Left renal pelvis (tissue), 4 donors: ENCODE measurements at places on chromosomes 1 and 21. TPM values are rescaled to one million over a fixed set of nuclear protein-coding genes. Genes with fewer than 3 reads are reported as not detected.

DNA sequence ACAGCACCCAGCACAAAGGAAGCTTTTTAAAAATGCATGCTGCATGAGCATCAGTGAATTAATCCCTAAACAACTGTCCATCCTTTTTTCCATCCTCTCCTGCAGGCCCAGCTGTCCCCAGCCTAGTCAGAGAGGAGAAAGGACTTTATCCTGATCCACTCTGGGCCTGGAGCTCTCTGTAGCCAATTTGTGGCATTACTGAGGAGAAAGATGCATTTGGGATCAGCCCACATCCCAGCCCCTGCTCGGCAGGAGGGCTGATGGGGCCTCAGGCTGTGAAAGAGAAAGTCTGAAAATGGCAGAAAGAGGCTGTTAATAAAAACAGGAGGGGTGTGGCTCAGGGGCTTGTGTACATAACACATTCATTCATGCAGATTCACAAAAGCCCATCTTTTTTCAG, 37.5 kb upstream of the ATP2B4 start:
- no peak for DNase-seq

DNA sequence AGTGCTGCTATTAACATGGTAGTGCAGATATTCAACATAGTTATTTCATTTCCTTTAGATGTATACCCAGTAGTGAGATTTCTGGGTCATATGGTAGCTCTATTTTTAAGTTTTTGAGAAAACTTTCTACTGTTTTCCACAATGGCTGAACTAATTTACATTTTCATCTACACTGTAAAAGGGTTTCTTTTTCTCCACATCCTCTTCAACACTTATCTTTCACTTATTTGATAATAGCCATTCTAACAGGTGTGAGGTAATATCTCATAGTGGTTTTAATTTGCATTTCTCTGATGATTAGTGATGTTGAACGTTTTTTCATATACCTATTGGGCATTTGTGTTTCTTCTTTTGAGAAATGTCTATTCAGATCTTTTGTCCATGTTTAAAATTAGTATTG, 149.8 kb downstream of the PDE4B start:
- no peak for DNase-seq

DNA sequence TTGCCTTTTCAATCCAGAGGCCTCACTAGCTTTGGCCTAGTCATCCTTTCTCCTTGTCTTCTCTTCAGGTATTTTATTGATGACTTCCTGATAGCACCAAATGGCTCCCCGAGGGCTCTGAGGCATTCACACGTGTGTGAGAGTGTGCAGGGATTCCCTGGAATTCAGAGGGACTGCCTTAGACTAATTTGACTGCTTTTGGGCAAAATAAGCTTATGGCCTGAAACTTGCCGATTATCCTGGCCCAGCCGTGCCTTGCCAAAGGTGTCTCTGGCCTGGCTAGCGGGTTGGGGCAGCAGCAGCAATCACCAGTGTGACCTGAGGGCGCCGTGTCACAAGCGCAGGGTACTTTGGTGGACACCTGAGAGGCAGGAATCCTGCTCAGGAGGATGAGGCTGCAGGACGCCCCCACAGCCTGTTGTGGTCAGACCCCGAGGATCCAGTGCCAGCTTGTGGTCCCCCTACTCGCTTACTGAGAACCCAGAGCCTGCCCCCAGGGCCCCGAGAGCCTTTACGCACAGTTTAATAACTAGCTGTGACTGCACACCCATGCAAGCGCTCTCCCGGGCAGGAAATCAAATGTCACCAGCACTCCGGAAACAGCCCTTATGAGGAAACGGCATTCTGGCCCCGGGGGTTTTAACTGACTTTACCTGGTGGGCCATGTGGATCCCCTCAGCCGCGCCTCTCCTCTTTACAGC, 62.8 kb upstream of the PDE9A start:
- no peak for DNase-seq

DNA sequence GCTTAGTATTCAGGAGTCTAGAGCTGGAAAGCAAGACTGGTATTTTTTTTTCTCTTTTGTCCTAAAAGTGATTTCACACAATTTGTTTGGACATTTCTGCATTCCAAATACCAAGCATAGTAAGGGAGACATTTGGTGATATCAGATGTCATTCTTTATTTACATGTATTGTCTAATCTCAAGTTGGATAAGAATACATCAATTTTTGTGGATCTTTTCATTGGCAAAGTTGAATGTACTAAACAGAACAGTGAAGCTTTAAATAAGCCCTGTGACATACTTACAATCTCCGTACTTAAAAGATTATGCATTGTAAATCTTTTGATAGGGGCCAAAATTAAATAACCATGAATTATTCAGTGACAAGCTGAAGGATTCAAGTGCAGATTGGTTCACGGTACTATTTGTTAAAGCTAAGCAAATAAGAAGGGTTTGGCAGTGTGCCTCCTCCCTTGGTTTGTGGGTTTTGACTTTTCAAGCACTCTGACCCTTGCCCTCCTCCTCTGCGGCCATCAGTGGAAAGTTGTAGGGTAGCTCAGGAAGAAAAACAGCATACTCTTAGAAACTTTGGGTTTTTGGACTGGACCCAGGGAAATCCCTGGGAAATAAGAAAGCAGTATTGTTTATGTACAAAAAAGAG, 663.7 kb downstream of the ADGRL2 start:
- peak; percentile 64 for DNase-seq

- DNase-seq = no peak
Observed at GRCh38 chr1:163922743-163923201, 601.0 kb downstream of the NUF2 start.

- no peak for DNase-seq
Observed at GRCh38 chr1:89580036-89580435, 52.9 kb upstream of the LRRC8C start.

DNA sequence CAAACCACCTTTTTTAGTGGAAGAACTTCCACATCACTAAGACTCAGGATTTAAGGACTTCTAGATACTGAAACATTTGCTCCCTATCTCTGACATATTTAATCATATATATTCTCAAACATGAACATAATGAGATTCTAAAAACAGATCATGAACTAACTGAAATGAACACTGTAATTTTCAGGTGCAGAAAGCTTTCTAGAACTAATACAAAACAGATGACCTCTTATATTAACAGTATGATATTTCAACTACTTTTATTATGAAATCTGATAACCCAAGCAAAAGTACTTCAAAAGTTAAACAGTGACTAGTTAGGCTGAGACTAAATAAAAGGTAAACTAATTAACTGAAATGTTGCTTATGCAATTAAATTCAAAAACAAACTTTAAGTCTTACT, 157.5 kb downstream of the COP1 start:
- DNase-seq = no peak

DNA sequence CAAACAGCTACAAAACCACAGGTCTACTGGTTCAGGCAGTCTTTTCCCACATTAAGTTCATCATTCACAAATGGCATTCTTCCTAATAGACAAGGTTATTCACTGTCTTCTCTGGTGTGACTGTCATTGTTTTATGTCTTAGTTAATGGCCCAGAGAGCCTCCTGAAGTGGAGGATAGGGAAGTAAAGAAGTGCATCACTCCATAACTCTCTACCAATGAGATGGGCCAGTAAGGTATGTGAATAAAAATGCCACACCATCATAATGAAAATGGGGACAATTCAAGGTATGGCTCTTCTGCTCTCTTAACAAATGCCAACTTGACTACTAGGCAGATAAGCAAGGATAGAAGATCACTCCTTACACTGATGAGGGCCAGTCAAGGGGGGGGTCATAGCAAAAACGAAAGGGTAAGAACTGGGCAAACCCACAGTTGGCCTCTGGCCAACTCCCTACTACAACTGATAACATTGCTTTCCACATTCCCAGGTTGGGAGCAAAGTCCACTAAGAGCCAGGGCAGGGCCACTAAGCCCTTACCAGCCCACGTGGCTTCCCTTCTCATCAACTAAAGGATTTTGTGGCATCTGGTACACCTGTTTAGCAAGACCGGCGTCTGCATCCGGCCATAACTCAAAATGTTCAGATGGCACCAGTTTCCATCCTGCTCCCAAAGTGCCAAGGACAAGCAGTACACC, 10.0 kb downstream of the PABPC4 start:
- DNase-seq = no peak

- no peak for DNase-seq
Observed at GRCh38 chr1:71269818-71270217, 189.0 kb upstream of the ZRANB2 start.

DNA sequence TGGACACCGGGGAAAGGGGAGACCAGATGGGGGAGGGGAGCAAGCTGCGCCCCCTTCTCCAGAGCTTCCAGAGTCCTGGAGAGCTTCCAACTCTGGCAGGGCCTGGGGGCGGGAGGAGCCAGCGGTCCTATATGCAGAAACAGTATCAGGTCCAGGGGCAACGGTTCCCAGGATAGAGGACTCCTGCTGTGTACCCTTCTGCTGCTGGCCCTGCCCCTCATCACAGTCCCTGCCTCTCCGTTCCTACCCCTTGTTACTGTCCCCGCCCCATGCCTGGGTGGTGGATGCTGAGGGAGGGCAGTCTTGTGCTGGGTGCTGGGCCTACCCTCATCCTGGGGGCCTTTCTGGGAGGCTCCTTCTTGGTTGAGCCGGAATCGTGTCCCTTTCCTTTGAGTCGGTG, 19.2 kb upstream of the PEX10 start:
- no peak for DNase-seq

Gene TMOD4
- 2.3 TPM for polyA plus RNA-seq
